ENCODE measurements at places on chromosomes 11 and 22. TPM values are rescaled to one million over a fixed set of nuclear protein-coding genes. Genes with fewer than 3 reads are reported as not detected.

The TPBGL gene
- total RNA-seq: 7.0 TPM

GRCh38 chr11:69726019-69726418 is 22.2 kb upstream of the FGF19 start:
- no peak for DNase-seq

The NTM gene
- total RNA-seq: 3.6 TPM

GRCh38 chr11:18063125-18063524 is 17.1 kb upstream of the TPH1 start:
- no peak for DNase-seq

DNA sequence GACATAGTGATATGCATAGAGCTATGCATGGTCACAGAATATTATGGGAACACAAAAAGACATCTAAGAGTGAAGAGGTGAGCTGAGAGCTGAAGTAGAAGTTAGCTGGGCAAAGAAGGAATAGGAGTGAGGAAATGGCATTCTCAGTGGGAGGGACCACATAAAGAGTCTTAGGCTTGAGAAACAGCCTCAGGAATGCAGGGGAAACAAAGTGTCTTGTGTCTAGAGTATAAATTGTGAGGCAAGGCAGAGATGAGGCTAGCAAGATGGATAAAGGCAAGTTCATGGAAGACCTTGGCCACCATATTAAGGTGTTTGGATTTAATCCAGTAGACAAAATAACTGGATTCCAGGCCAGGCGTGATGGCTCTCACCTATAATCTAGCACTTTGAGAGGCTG is 40.6 kb upstream of the CRTAM start:
- no peak for DNase-seq

DNA sequence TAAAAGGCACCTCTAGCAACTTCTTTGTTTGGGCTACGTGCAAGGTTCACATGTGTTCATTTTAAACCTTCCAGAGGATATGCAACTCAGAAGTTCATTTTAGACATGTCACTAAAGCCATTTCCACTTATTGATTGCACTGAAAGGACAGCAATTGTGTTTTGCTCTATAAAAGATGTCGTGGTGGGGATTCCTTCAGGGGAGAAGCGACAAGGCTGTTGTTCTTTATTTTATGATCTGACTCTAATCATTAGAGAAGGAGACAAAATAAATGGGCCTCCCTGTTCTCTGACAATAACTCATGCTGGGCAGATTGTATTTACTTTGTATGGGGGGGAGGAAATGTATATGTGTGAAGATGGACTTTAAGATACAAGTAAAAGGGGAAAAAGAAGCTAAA is 370.1 kb upstream of the ARHGAP42 start:
- no peak for DNase-seq

DNA sequence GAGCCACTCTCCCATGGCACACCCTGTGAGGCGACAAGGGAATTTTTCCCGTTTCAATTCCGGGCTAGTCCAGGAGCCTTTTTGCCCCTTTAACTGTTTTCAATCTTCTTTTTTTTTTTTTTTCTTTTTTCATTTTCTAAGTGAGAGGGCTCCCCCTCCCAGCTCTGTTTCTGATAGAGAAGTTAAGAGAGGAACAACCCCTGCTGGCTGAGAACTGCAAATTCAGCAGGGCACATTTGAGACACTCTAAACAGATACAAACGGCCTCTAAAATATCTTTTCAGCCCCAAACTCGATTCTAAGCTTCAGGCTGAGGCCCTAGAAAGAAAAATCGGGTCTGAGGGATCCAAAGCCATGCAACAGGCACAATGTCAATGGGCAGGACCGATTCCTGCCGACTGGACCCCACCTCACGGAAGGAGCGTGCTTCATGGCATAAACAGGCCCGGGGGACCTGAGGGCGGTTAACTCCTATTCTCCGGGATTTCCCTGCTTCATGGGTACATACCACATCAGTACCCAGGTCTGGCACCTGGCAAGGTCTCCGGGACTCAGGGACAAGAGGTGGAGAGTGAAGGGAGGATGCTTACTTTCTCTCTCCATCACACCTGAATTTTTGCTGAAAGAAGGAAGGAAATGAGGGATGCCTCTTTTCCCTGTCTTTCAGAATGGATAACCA is 627.5 kb downstream of the BUD13 start:
- no peak for DNase-seq

DNA sequence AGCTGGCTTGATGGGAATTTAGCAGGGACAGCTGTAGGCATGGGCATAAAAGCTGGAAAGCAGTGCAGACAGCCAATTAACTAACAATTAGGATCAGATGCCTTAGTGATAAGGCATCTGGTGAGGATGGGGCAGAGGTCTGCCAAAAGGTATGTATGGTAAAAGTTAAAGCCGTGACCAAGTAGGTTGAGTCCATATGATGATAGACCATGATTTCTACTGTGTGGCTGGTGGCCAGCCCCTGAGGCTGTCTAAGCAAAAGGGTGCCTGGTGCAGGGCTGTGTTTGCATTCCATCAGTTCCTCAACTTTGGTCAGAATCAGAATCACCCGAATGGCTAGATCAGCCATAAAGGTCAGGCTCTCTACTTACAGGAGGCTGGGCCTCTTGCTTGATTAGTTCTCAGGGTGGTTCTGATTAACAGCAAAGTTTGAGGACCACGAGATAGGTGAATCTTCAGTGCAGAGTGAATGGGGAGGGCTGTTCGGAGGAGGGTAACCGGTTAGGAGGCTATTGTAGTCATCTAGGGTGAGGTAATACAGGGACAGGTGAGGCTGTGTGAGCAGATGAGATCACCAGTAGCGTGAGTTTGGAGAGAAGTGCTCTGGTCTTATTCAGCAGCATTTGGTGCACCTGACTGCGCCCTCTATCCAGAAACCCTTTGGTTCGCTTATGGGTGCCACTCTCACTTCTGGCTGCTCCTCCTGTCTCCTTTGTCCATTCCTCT is 27.2 kb downstream of the PPFIBP2 start:
- DNase-seq: no peak

The CYP2R1 gene
- total RNA-seq: 22.4 TPM

DNA sequence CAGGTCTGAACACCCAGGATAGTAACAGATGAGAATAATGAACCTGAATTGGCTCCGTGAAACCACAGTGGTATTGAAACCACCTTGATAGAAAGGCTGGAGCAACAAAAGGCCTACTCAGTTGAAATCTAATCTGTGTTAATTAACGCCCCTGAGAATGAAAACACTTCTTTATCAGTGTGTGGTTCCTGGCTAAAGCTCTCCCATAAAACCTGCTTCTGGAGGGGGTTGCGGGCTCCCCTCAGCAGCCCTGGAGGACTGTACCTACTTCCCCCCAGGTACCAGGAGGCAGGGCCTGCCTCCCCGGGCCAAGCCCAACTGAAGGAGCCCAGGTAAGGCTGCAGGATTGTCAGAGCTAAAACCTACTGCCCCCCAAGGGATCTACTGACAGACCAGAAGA is 54.6 kb downstream of the PLEKHA7 start:
- DNase-seq: no peak

DNA sequence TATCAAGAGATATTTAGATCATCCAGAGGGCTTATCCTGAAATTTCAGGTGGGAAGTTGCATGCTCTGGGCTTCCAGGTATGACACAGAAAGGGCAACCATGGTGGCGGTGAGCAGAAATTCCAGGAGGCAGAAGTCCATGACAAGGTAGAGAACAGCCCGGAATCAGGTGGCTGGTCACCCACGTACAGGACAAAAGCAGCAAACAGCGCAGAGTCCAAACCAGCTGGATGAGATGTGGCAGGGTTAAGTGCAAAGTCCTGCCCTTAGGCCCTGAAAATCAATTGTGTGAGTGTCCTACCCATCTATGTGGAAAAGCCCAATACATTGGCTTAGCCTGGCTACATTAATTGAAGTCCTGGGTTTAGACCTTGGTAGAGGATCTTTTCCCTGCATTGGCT is 11.6 kb downstream of the PPFIBP2 start:
- no peak for DNase-seq

The CCDC89 gene
- total RNA-seq: not detected

The SMIM35 gene
- not detected for total RNA-seq

DNA sequence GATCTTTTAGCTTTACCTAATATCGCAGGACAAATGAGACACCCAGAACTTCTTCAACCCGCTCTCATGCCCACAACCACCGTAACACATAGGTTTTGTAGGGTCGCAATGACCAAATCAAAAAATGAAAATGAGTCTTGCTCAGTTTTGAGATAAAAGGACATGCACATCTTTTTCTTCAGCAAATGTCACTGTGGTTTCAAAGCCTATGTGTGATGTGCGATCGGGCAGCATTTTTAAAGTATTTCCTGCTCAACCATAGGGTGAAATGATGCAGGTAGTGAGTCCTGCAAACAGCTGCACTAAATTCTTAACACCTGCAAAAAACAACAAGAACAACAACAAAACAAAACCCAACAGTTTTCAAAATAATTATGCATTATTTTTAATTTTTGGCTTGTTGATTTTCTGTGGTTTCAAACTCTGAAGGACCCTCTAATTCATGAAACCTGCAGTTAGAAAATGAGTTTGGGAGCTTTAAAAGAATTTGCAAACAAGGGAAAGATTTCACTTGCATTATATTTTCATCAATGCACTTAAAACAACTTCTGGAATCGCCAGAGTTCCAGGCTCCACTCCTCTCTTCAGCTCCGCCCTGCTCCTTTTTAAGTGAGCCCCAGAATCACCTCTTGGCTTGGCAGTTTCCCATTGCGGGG is 79.4 kb downstream of the PRR5L start:
- no peak for DNase-seq

Data from endothelial cell (in vitro differentiated cells).